Activated CD4-positive, alpha-beta memory T cell treated with anti-CD3 and anti-CD28 coated beads for 36 hours (primary cell): ENCODE measurements at places on chromosomes 5 and 9. TPM values are rescaled to one million over a fixed set of nuclear protein-coding genes. Genes with fewer than 3 reads are reported as not detected.

The NME5 gene
- total RNA-seq, result not detected

The TLX3 gene
- not detected for total RNA-seq

The XRCC4 gene
- 14.0 TPM for total RNA-seq

The POLR3G gene
- total RNA-seq, result 9.7 TPM

The ZNF454 gene
- total RNA-seq, result not detected

The AHRR gene
- total RNA-seq, result 16.7 TPM

The SIGMAR1 gene
- 67.6 TPM for total RNA-seq

The ABO gene
- total RNA-seq, result not detected

The CYSRT1 gene
- total RNA-seq, result 0.70 TPM

The CRHBP gene
- total RNA-seq, result not detected

The SCGB3A2 gene
- total RNA-seq, result not detected

DNA sequence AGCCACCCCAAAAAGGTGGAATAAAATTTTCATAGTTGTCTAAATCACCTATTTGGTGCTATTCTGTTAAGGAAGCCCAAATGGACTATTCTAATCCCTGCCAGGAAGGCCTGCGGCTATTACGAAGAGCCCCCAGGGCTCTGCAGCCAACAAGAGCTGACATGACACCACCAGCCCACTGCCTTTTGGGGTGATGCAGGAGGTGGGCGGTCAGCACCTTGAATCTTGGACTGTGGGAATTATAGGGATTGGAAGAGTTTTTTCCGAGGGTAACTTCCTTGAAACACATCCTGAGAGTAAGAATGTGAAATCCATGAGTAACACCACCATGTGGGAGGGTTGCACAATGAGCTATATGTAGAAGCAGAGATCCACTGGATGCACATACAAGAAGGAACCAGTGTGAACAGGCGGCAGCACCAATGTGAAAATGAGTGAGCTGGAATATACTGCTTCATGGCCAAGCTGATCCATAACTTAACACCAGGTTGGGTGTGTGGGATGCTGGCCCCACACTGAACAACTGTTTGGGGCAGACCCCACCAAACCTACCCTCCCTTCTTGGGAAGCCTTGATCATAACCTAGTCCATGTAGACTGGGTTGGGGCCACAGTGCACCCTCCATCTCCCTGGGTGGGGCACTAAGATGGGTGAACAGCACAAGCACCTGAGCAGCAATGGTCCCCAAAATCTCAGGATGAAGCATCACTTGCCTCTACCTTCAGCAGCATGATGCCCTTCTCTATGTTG, 239.0 kb downstream of the FSTL4 start:
- DNase-seq, result no peak

DNA sequence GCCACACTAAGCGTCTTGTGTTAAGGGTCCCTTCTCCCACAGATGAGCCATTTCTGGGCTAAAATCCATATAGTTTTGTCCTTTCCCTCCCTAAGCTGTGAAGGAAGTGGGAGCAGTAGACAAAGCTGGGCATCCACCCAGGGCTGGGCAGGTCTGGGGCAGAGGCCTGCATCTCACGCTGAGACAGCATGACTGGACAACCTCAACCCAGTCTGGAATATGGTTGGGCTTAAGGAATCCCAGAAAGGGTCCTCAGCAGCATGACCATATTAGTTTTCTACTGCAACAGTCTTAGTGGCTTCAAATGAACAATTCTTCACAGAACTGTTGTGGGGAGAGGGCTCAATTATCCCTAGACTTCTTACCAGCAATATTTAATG, 173.8 kb downstream of the AUH start:
- DNase-seq, result peak; percentile 4

- DNase-seq, result no peak
Observed at GRCh38 chr5:73153513-73153912, 19.5 kb upstream of the TMEM174 start.

DNA sequence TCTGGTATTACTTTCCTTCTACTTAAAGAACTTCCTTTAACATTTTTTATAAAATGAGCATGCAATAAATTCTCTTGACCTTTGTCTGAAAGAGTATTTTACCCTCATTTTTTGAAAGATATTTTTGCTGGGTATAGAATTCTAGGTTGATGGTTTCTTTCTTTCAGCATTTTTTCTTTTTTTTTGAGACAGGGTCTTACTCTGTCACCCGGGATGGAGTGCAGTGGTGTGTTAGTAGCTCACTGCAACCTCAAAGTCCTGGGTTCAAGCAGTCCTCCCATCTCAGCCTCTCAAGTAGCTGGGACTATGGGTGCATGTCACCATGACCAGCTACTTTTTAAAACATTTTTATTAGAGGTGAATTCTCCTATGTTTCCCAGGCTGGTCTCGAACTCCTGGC, 10.7 kb upstream of the TSC1 start:
- DNase-seq, result no peak

GRCh38 chr9:87873607-87874303, 8.9 kb upstream of the SPATA31E1 start:
- DNase-seq, result no peak

DNA sequence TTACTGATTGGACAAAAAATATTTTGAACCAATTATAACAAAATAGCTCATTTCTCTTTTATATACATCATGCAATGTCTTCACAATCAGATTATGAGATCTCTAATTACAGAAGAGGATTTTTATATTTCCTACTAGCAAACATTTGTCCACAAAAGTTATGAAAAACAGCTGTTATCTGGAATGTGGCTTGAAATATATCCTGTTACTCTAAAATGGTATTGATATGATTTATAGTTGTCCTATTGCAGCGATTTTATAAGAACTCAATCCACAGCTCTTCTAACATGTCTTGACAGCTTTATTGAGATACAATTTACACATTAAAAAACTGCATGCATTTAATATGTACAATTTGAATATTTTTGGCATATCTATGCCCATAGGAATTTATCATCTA, 779.9 kb upstream of the ACO1 start:
- DNase-seq, result no peak

DNA sequence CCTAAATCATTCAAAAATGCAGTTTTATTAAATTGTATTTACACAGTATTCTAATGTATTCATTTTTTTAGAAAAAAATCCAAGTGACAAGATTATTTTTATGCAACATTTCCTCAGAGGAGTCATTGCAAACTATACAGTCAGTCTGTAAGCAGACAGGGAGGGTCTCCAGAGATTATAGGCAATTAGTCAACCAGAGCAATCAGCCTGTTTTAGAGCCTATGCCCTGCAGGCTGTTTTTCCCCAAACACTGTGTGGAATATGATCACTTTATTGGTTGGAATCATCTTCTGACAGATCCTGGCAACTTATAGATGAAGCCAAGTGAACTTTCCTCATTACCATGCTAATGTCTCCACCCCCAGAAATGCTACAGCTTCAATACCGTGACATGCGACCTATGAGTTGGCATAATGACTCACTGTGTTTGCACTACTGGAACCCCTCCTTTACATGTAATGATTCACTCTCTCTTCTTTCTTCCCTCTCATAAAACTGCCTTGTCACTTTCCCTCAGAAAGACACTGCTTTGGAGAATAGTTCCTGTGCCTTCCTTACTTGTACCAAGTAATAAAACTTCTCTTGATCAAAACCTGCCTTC, 577.7 kb upstream of the FTMT start:
- no peak for DNase-seq

- no peak for DNase-seq
Observed at GRCh38 chr9:34400686-34401602, 24.2 kb upstream of the MYORG start.

DNA sequence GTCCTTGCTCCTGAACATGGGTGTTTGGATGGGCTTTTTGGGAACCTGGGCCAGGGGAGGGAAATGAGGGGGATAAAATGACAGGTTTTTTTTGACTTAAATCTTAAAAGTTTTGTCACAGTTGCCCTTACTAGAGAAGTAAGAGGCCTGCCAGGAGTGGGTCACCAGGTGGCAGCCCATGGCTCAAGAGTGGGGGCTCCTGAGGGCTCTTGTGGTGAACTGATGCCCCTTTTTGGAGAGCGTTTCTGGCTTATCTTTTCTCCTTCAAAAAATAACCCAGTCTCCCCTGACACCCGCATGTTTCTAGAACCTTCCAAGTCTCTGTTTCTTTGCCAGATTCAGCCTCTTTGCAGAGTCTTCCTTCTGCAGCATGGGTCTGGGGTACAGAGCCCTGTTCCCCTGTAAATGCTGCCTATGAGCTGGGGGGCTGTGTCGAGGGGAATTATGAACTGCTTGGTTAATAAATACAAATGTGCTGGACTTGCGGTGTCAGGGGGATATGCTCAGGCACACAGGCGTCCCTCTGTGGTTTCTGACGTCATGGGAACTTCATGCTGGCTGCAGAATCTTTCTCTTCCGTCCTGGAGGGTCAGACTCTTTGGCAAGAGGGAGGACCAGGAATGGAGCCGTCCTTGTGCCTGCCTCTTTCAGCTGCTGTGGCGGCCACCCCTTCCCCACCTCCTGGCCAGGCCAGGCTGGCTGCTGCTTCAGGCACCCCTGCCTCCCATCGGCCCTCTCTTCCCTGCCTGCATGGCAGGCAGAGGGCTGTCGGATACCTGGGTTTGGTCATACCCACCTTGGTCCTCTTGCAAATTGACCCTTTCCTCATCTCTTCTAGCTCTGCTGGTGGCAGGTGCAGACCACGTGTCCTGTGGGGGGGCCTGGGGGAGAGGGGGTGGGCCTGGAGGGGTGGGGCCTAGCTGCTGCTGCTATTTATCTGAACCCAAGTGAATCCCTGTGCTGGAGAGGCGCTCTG, 30.1 kb downstream of the PTPA start:
- DNase-seq, result peak; percentile 44

GRCh38 chr5:6950250-6950649, 237.0 kb downstream of the TENT4A start:
- DNase-seq, result peak; percentile 9

DNA sequence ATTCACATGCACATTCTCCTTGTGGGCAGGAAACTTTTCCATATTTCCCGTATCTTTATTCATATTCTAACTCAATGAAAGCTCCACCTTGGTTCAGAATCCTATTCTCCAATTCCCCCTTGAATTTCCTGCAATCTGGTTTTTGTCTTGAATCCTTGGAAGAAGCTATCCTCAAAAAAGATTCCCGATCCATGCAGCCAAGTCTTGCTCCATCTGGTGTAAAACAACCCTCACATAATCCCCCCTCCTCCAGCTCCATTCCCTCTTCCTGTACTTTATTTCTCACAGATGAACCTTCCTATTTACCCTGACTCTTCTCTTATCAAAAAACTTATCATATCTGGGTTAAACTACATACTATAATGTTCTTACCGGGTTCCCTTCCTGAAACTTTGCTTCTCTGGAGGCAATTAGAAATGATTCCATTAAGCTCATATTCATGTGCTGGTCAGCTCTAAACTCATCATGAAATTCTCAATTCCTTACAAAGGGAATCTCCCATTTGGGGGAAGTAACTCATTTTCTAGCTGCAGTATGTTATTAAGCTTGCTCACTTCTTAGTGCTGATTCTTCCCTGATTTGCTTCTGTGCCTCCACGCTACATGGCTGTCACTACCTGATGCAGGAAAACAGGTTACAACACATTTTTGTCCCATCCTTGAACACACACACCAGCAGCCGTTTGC, 81.7 kb downstream of the GNAQ start:
- no peak for DNase-seq

- no peak for DNase-seq
Observed at GRCh38 chr5:169347786-169348185, 46.8 kb upstream of the SLIT3 start.

DNA sequence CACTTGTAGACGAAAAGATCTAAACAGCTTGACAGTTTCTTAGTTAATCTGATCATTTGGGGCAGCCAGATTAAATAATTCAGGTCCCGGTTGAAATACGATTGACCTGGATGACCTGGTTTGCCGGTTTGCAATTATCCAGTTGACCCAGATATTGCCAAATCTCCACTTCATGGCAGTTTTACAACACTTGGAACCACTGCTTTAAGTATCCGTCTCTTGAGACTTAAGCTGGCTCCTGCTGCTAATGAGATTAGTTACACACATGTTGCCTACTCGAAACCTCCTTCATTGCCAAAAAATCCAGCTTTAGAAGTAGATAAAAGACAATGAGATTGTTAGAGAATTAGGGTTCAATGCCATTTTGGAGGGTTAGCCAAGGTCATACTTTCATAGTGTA, 136.2 kb upstream of the HAPLN1 start:
- no peak for DNase-seq

- no peak for DNase-seq
Observed at GRCh38 chr5:52582313-52582712, 205.4 kb upstream of the ITGA1 start.

- no peak for DNase-seq
Observed at GRCh38 chr5:155024015-155024414, 10.5 kb downstream of the KIF4B start.
